Bronchial epithelial cell (primary cell): ENCODE measurements at places on chromosomes 16 and 17.

DNA sequence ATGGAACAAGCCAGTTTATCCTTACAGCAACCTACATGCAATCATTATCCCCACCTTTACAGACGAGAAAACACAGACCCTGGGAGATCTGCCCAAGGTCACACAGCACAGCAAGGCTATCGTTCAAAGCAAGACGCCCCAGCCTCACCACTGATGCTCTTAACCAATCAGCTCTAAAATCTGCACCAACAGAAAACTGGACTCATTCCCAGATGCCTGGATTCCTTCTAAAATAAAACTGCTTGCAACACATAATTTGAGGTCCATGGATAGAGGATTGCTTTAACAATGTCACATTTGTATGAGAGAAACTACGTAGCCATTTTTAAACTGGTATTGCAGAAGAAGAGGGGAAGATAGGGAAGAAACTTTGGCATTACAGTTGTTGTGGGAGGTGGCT, 6.8 kb downstream of the COTL1 start:
- DNase-seq, result no peak

GRCh38 chr17:69239611-69240600, 11.3 kb upstream of the ABCA10 start:
- DNase-seq, result no peak

DNA sequence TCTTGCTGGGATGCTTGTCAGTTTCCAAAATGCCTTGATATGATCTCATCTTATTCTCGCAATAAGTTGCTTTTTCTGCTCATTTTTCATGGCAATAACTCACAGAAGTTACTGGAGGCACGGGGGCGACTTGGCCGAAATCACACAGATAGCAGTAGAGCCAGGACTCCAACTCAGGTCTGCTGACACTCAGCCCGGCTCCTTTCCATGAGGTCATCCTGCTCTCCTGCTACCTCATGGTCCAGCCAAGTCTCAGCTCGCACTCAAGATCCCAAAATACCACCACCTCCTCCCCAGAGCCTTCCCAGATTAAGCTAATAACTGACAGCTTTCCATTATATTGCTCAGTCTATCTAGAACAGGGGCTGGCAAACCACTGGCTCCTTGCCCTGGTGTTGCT, 269.5 kb downstream of the MAP2K4 start:
- DNase-seq, result no peak

GRCh38 chr17:1347589-1348323, 52.3 kb downstream of the YWHAE start:
- no peak for DNase-seq

DNA sequence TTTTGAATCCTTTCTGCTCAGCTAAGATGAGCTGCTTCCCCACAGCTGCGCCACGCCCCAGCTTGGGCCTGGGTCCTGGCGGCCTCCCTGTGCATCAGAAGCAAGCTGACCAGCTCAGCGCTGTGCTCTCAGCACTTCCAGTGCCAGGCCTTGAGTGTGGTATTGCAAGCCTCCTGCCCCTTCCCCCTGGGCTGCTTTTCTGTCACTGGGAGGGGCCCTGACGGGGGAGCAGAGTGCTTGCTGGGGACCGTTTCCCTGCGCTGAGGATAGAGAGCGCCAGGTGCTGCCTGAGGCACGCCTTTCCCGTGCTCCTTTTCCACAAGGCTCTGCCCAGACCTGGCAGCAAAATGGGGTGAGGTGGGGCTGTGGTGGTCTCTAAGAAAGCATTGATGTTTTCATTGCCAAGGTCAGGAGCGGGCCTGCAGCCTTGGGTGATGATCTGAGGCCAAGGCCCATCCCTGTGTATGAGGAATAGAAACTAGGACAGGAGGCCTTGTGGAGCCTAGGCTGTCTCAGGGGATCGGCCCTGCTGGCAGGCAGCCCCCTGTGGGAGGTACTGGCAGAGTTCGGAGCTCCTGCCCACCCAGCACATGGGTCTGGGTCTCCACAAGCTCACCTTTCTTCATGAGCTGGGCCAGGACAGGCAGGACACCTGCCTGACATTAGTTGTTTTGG, 29.7 kb downstream of the POLR3E start:
- DNase-seq, result no peak

GRCh38 chr16:48499923-48500381, 110.0 kb downstream of the N4BP1 start:
- DNase-seq, result peak; percentile 85

DNA sequence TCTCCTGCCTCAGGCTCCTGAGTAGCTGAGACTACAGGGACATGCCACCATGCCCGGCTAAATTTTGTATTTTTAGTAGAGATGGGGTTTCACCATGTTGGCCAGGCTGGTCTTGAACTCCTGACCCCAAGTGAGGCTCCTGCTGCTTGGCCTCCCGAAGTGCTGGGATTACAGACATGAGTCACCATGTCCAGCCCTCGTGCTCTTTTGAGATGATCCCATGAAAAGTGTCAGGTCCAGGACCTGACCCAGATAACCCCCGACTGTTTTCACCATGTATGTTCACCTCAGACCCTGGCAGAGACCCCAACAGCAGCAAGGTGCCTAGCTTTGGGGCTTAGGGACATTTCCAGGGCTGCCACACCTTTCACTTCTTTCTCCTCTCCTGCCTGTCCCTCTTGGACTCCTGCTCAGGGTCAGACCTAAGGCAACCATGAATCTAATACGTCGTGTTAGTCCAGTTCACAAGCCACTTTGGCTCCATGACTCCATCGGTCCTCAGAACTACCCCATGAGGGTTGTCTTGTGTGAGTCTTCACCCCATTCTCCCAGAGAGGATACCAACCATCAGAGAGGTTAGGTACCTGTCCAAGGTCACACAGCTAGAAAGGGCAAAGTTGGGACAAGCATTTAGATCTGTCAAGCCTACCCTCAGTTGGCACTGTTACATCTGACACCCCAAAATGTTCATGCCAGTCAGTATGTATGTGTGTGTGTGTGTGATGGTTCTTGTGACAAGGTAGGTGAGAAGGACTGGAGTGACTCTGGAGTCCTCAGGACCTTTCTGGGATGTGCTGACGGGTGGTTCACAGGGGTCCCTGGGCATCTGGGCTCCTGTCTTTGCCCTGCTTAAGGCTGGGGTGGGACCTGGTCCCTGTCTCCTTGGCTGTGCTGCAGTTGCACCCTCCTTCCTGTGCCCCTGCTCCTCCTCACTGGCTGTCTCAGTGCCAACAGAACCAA, 23.1 kb upstream of the MAP3K14 start:
- no peak for DNase-seq

GRCh38 chr17:80822021-80822699, 169.5 kb upstream of the CHMP6 start:
- DNase-seq, result no peak

DNA sequence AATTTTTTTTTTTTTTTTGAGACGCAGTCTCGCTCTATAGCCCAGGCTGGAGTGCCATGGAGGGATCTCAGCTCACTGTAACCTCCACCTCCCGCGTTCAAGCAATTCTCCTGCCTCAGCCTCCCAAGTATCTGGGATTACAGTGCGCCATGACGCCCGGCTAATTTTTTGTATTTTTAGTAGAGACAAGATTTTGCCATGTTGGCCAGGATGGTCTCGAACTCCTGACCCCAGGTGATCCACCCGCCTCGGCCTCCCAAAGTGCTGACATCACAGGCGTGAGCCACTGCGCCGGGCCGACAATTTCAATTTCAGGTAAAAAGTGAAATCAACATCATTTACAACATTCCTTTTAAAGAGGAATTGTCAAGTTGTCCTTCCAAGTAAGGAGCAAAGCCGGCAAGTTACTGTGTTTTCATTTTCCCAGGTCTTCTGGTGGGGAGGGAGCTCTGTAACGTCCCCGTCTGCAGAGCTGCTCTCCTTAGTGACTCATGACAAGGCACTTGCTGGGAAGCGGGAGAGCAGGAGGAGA, 873 bp downstream of the NPLOC4 start:
- DNase-seq, result peak; percentile 57

DNA sequence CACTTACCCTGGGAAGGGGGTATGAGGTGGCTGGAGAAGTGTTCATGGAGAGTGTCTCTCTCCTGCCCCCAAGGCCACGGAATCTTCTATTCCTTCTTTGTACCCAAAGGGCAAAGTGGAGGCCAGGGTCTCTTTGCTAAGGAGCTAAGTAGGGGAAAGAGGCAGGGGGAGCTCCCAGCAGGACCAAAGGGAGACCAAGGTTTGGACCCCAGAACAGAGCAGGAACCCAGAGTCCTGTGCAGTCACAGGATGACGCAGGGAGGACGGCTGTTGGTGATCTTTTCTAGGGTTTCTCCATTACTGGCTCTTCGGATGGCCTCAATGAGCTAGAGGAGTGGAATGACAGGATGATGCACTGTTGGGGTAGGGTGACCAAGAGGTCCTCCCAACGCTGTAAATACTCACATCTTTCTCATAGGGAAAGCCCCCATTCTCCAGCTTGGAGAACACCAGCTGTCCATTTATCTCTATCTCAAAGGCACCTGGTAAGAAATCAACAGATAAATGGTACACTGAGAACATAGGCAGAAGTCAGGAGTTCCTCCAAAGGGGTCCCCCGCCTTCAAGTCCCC, 966 bp downstream of the MIEN1 start:
- no peak for DNase-seq

DNA sequence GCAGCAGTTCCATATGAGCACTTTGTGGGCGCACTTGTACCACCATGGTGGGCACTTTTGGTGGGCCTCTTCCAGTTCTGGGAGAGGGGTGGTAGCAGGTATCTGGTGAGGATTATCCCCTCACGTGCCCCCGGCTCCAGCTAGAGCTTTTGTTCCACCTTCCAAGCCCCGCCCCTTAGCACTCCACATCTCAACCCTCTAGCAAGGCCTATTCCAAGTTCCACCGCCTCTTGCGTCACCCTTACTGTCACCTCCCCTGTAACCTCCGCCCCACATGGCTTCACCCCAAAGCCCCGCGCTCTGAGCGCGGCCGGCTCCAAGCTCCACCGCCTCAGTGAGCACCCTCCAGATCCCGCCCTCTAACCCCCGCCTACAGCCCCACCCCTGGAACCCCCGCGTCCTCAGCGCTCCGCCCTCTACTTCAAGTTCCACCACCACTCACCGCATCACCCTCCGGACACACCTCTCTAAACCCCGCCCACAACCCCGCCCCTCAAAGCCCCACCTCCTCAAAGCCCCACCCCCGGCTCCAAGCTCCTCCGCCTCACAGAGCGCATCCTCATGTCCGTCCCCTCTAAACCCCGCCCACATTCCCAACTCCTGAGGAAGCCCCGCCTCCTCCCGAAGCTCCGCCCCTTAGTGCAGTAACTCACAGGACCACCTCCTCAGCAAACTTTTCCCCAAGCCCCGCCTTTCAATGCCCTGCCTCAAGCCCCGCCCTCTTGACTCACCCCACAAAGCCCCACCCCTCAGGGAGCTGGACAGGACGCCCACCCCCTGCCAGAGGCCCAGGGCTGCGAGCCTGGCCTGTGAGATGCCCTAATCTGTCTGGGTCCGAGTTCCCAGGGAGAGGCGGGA, 11.1 kb downstream of the SCN4A start:
- DNase-seq, result peak; percentile 59

DNA sequence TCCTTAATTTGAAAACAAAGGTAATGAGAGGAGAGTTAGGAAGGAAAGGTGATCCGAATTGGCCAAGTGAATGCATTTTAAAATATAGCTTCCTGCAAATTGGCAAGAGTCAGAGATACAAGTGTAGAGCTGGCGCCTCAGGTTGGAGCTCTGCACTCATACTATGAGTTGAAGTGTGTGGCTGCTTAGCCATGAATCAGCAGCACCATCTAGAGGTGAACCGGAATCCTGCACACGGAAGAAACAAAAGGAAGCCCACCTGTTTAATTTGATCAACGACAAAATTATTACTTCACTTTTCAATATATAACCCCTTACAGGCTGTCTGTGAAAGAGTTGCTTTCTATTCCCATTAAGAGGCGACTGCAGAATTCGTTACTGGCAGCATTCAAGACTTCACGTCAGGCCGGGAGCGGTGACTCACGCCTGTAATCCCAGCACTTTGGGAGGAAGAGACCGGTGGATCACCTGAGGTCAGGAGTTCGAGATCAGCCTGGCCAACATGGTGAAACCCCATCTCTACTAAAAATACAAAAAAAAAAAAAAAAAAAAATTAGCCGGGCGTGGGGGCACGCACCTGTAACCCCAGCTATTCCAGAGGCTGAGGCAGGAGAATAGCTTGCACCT, 1253.7 kb upstream of the CDH8 start:
- peak; percentile 1 for DNase-seq

- no peak for DNase-seq
Measured at GRCh38 chr17:80294653-80295052, 34.0 kb downstream of the RNF213 start.

- DNase-seq, result peak; percentile 12
Measured at GRCh38 chr17:49901460-49902331, 53.8 kb upstream of the TAC4 start.

GRCh38 chr17:19331543-19332245, 30.8 kb downstream of the B9D1 start:
- no peak for DNase-seq

GRCh38 chr16:2852731-2853507, 5.1 kb downstream of the PRSS22 start:
- DNase-seq, result no peak

DNA sequence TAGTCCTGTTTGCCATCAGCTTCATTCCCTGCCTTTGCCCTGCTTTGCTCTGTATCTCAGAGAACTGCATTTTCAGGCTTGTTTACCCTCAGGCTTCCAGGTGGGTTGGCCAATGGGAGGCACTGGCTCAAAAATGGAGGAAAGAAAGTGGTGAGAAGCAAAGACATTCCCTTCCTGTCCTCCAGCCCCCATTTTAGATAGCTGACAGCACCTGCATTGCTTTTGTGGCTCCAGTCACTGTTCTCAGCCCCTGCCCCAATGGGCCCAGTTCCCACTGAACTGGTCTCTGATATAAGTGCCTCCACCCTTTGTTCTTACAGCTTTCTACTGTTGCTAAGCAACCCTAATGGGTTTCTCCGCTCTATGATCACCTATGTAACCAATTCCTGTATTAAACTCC, 19.4 kb upstream of the SDK2 start:
- no peak for DNase-seq

DNA sequence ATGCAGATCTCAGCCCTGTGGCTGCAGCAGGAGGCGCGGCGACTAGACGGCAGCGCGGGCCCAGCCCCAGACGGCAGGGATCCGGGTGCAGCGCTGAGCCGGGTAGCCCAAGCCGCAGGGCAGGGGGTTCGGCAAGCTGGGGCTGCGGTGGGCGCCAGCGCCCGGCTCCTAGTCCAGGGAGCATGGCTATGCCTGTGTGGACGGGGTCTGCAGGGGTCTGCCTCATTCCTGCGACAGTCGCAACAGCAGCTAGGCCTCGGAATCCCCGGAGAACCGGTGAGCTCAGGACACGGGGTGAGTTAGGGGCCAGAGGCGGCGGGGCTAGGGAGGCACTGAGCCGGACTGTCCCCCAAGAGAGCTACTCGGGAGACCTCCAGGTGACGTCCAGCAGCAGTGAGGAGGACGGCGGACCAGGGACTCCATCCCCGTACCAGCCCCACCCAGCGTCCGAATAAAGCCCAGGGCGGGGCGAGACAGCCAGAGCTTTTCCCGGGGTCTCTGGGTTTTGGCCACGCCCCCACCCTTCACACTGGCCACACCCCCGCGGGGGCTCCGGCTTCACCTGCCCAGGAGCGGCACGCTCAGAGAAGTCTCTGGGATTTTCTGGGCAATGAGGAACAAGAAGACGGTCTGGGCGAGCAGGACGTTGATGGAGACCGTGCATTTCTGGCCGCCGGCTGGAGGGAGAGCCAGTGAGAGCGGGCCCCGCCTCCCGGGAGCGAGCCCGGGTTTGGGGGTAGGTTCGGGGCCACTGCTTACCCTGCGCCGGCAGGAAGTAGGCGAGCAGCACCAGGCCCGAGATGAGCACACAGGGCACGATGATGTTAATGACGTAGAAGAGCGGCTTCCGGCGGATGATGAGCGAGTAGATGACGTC, 1.1 kb downstream of the C17orf107 start:
- no peak for DNase-seq

GRCh38 chr16:67672306-67672705, 5.7 kb downstream of the C16orf86 start:
- DNase-seq, result no peak

- no peak for DNase-seq
Measured at GRCh38 chr17:29711588-29712385, 89.1 kb upstream of the CORO6 start.
